NCI-H226 (cell line): ENCODE measurements at places on chromosomes 3 and 15.

GRCh38 chr3:62046326-62046725 lies 327.0 kb downstream of the FEZF2 start:
- DNase-seq, result peak; percentile 13

GRCh38 chr3:170714122-170714521 lies 128.2 kb upstream of the SLC7A14 start:
- peak; percentile 74 for DNase-seq

GRCh38 chr15:100143378-100143777 lies 198.4 kb downstream of the ADAMTS17 start:
- DNase-seq, result no peak

- no peak for DNase-seq
Measured at GRCh38 chr3:19543212-19543841, 390.7 kb downstream of the EFHB start.

GRCh38 chr3:186165331-186165730 lies 56.4 kb upstream of the ETV5 start:
- no peak for DNase-seq

DNA sequence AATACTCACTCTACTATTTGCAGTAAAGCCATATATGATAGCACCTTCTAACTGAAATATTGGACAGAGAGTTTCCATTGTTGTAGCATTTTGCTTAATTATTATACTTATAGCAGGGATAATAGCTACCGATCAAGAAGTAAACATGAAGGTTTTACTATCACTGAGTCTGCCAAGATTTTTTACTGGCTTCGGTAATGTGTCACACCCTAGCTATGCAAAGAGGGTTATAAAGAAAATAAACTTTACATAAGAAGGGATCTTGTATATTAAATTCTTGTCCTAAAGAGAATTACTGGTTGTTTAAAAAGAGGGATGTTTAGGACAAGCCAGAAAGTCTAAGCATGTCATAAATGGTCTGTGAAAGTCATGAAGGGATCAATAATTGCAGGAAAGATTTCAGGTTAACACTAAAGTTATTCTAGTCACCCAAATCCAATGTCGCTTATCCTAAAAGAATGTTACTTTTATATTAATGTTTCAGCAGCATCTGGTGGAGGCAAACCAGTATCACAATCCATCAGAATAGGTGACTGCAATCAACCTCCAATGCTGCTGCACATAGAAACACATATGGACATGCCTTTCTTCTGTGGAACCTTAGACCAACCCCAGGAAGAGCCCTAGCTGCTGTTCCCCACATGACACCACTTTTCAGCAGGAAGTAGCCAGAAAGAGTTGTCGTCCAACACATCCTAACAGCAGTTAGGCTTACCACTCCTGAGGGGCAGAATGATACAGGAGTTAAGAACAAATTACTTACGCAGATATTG lies 62.7 kb upstream of the GK5 start:
- no peak for DNase-seq

DNA sequence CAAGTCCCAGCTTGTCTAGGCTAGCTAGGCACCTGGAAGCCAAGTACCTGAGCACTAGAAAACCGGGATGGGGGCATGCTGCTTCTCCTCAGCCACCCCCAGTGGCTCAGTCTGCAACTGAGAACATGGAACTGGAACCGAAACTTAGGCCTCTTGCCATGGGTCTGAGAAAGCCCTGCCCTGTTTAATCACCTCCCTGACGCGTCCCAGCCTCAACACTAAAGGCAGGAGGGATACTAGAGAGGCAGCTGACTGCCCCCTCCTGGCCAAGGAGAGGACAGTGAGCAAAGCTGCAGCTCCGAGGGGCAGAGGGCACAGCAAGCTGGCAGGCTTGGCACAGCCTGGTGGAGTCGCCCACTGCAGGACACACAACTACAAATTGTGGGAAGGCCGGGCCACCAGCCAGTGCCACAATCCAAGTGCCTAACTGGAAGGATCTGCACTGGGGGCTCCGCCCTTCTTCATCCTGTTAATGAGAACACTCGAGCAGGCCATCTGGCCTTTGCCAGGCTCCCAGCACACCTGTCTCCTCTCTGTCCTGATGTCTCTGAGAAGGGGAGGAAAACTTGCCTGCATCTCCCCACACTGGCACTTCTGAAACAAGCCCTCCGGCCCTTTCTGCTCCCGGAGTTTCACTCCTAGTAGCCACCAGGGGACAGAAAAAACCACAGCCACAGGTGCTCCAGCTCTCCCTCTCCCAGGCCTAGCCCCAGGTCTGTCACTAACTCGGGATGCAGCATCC lies 53.7 kb downstream of the BDH1 start:
- DNase-seq, result peak; percentile 84

- DNase-seq, result no peak
Measured at GRCh38 chr3:185207931-185208746, 45.7 kb downstream of the EHHADH start.

GRCh38 chr15:95761501-95762165 lies 568.9 kb upstream of the NR2F2 start:
- DNase-seq, result no peak

GRCh38 chr15:68797599-68798345 lies 22.9 kb downstream of the ANP32A start:
- DNase-seq, result no peak

- DNase-seq, result peak; percentile 11
Measured at GRCh38 chr3:39671600-39671999, 137.8 kb upstream of the MYRIP start.

DNA sequence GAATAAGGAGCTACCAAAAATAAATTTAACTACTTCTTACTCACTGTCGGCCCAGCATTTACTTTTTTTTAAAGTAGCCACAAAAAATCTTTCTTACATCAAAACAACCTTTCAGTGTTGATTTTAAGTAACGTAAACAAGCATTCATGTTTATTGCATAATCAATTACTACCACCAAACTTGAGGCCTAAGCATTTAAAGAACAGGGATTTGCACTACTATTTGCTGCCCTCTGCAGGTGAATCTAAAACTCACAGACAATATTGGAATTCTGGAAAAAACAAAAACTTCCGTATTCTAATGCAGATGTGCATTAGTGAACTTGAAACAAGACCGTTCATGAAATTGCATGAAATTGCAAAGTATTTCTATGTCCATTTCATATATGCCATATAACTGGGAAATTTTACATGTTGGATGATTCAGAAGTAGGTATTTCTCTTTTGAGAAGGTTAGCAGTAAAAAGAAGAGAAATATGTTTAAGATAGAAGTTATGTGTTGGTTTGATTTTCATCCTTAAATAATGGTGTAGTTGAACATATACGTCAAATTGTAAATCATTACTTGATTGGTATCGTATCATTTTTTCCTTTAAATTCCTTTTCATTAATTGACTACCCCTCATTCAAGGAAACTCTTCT lies 55.6 kb downstream of the CGGBP1 start:
- no peak for DNase-seq

DNA sequence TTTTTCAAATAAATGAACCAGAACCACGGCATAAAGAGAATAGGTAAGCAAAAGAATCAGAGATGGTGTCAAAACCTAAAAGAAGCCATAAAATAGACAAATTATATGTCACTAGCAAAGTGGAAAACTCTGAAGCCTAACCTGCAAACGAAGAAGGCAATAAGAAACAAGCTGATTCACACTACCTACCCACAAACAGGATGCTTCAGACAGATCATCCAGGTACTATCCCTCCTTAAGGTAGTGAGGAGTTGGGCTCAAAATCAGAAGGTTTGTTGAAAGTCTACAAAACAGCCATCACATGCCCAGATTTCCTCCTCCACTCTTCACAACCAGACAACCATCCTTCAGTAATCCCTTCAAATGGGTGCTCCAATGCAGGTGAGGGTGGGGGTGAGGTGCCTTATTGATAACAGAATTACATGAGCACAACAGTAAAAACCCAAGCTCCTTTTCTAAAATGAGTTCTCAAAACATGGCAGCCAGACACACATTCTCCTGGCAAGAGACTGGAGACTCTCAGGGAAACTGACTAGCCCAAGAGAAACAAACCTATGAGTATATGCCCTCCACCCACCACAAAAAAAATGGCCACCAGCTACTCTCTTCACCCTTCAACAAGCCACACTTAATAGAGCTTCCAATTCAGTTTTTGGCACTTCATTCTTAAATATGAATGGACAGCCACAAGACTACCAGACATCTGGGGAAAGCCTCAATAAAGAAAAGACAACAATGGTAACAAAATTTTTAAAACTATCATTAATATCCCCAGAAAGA lies 6.4 kb downstream of the KPNA1 start:
- no peak for DNase-seq

DNA sequence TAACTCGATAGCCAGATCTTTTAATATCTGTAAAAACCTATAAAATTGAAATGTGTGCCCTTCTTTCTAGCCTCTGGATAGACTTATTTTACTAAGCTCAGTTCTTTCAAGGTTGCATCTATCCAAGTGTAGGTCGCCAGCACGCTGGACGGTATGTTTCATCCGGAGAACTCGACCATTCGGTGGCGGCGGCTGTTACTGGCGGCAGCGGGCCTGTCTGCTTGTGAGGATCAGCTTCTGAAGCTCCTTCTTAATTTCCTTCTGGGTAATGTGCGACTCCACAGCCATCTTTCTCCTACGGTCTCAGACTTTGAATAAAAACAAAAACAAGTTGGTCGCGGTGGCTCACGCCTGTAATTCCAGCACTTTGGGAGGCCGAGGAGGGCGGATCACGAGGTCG lies 4.1 kb downstream of the PP2D1 start:
- DNase-seq, result no peak

DNA sequence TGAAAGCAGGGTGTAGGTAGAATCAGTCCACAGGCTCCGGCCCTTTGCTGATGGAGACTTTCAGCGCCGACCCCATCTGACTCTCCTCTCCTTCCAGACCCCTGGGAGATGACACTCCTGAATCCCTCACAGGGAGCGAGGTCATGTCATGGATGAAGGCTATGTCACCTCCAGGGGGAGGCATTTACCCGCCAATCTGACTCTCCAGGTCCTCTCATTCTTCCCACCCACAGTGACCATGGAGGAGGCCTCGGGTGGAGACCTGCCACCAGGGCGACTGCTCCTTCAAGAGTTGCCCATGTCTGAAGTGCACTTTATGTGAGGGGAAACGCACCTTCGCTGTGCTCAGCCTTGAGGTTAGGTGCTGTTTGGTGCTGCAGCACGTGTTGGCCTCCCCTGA lies 112.7 kb downstream of the KLF13 start:
- DNase-seq, result no peak

- DNase-seq, result no peak
Measured at GRCh38 chr15:80464951-80465625, 60.9 kb downstream of the ARNT2 start.

DNA sequence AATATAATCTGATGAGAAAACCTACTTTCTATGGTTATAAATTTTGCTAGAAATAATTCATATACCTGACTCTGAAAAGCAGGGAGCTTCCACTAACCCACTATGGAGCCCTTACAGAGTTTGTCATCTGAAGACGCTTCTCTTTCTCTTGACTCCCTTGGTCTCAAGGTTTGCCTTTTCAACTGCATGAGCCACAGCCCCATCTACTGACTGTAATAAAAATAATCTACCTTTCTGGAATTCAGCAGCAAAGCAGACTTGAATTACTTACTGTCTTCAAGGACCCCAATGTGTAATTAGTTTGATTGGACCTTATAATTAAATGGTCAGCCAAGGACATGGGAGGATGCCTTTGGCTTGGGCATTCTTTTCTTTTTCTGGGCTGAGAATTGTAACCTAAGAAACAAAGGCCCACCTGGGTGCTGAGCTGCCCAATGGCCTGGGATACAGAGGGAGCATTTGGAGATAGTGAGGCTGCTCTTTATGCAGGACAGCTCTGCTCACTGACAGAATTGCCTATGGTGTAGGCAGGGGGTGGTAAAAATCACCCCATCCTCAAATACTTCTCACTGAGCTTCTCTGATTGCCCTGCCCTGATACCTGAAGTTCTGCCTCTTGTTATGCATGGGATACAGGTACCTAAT lies 178.6 kb upstream of the TRIM42 start:
- peak; percentile 3 for DNase-seq

- no peak for DNase-seq
Measured at GRCh38 chr3:103295974-103296570, 861.3 kb downstream of the ZPLD1 start.

- DNase-seq, result no peak
Measured at GRCh38 chr3:194269610-194270145, 81.5 kb downstream of the CPN2 start.

DNA sequence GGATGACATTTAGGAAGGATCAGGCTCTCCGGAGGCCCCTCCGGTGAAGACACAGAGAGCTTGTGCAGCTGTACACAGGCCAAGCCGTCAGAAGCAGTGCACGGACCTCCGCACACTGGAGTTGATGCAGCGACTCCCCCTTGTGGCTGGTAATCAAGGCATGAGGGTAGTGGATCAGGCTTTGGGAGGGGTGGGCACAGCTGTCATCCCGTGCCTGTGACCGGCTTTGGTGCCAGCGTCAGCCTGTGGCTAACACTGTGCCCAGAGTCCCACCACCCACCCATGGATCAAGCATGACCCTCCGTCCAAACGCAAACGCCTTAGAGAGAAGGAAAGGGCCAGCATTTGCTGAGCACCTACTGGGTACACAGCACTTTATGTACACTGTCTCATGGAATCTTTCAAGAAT lies 8.2 kb upstream of the GRIP2 start:
- DNase-seq, result peak; percentile 41

- DNase-seq, result no peak
Measured at GRCh38 chr15:86852741-86853140, 773.1 kb downstream of the AGBL1 start.

GRCh38 chr15:50141856-50142255 lies 22.8 kb upstream of the ATP8B4 start:
- DNase-seq, result no peak

- no peak for DNase-seq
Measured at GRCh38 chr3:132665230-132665745, 5.2 kb downstream of the UBA5 start.

GRCh38 chr3:39249453-39250115 lies 30.3 kb downstream of the CX3CR1 start:
- DNase-seq, result no peak

- DNase-seq, result no peak
Measured at GRCh38 chr3:155744010-155744625, 753 bp downstream of the PLCH1 start.

DNA sequence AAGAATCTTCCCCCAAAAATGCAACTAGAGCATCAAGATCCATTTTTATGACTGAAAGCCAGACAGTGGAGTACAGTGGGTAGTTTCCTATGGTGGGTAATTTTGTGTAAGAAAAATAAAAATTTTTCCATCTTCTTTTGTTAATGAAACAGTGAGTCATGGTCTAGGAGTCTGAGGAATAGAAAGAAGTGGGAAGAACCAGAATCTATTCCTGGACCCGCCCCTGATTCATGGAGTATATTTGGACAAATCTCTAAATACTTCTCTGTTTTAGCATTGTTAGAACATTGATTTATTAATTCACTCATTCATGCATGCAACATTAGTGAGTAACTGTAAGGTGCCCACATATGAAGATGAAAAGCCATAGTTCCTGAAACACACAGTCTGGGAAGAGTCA lies 304.5 kb upstream of the GPR149 start:
- DNase-seq, result no peak

GRCh38 chr15:67680641-67681040 lies 138.1 kb downstream of the MAP2K5 start:
- peak; percentile 10 for DNase-seq

- peak; percentile 16 for DNase-seq
Measured at GRCh38 chr3:69784954-69785514, 45.8 kb downstream of the MITF start.
